ENCODE measurements at places on chromosomes 13 and 19.

- no peak for DNase-seq
Measured at GRCh38 chr19:37893845-37894575, 12.4 kb downstream of the WDR87 start.

DNA sequence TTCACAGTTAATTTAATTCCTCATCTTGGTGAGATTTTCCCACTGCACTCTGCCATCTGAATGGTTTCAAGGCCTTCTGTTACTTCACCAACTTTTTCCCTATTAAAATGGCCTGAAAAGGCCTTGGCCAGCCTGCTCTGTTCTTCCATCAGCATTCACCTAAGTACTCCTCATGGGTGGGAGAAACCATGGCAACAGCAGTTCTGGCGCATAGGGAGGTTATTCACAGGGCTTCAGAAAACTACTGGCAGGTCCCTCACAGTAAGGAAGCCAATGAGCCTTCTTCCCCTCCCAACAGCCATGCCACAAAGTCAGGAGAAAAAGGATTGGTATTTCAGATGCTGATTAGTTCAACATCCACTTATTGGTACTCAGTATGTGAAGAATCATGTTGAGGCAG is 17.2 kb upstream of the GJB2 start:
- DNase-seq = no peak

DNA sequence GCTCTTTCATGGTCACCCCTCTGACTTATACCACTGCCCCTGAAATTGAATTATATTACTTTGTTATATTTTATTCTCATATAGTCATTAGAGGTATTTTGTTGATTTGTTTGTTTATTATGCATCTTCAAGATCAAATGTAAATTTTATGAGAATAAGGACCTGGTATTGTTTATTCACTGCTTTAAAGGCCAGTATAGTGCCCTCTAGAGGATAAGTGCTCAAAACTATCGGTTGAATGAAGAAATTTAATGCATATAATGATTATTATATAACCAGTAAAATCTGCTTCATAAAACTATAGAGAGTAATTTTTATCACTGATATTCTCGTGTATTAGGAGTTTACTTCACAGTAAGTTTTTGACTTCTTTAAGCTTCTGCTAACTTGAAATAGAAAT is 1401.9 kb downstream of the SLITRK1 start:
- DNase-seq = peak; percentile 4

DNA sequence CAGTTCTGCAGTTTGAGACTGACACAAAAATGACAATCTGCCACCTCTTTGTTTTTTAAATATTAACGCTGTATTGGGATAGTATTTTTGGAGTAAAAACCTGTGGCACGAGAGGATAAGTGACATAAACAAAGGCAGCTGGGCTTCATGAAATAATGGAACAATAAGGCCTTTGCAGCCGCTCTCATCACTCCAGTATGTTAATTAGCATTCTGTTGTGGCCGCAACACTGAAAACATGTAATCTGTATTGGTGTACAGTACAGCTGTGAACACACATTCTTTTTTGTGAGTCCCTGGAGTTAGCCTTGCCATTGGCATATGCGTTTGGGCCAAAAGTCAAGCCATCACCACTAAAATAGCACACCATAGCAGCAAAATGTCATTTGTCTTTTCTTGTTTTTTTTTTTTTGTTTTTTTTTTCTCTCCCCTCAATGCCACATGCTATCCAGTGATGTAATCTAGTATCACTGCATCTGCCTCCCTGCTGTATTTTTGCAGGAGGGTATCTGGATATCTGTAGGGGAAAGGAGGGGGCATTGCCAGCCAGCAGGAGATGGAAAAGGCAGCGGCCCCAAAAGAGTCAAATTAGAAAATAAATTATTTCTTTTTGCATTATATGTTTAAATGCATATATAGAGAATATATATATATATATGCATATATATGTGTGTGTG is 885 bp upstream of the ZNF536 start:
- DNase-seq = no peak

DNA sequence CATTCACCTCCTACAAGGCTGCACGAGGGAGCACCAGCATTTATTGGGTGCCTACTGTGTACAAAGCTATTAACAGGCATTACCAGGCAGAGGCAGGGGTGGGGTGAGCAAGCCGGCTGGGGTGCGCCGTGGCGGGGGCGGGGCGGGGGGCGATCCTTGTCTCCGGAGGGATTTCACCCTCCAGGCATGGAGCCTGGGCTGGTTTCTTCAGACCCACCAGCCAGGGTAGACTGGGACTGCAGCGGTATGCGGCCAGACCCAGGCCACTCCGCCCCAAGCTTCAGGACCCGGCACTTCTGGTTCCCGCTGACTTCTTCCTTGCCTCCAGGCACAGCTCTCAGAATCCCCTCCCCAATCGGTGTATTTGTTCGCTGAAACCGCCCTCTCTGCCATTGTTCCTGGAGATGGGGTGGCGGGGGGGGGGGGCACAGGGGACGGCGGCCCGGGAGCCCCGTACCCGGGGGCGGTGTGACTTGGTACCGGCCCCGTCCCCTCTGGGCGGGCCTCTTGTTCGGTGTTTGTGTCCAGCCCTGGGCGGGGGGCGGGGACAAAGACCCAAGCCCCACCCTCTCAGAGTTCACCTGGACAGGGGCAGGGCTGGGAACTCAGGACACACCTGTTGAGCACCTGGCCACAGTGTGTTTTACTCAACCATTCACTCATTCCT is 14.4 kb downstream of the TJP3 start:
- no peak for DNase-seq

Data from NCI-H1694 treated with DMSO at 0.1 percent for 48 hours (cell line).